ENCODE measurements at places on chromosomes 4 and X.

DNA sequence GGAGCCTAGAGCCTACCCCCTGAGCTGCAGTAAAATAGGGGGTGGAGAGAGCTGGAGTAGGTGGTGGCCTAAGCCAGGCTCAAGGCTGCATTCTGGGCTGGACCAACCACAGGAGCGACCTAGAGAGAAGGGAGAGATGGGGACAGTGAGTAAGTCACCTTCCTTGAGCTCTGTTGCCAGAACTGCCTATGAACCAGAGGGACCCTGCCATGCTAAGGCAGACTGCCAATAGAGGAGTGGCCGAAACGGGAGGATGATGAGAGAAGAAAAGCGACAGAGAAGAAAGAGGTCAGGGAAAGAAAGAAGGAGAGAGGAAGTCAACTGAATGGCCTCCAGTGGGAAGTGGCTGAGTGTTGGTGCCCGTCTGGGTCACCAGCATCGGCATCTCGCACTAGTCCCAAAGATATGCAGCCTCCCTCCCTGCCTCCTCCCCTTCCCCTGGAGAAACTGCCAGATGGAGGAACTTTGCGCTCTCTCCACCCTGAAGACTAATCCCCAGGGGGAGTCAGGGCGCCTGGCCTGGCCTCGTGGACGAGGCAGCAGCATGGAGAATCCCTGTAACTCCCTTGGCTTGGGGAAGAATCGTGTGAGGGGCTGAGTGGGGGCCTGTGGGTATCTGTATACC lies 28.8 kb downstream of the ELF4 start:
- no peak for DNase-seq

GRCh38 chr4:20825505-20825904 lies 125.2 kb downstream of the PACRGL start:
- no peak for DNase-seq

DNA sequence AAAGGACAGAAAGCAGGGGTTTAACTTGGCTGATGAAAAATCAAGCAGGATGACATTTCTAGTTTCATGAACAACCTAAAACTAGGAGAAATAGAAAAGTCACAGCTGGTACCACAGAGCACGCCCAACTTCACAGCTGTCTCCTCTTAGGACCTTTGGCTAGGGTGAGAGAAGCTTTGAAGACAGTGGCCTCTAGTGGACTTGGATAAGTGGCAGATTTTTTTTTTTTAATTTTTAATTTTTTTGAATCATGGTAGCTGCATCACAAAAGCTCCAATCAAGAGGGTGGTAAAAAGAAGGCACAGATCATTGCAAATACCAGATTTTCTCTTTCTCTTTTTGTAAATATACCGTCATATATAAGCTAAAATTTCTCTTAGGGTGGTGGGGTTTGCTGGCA lies 20.2 kb upstream of the MAP3K15 start:
- DNase-seq, result peak; percentile 8

GRCh38 chr4:84673475-84674240 lies 90.7 kb downstream of the CDS1 start:
- peak; percentile 87 for DNase-seq

GRCh38 chr4:117660668-117661067 lies 373.6 kb upstream of the NDST3 start:
- no peak for DNase-seq

- no peak for DNase-seq
These were observed 108.3 kb downstream of the JADE1 start for GRCh38 chr4:128917781-128918180.

All from amniotic epithelial cell (primary cell).